ENCODE measurements at places on chromosomes 12 and 14. TPM values are rescaled to one million over a fixed set of nuclear protein-coding genes. Genes with fewer than 3 reads are reported as not detected.

The RFLNA gene
- total RNA-seq: not detected

The TAPBPL gene
- total RNA-seq: 3.4 TPM

The CLEC4D gene
- total RNA-seq: not detected

The TGFB3 gene
- total RNA-seq: 2.1 TPM

The CRIP2 gene
- 195 TPM for total RNA-seq

The IQSEC3 gene
- total RNA-seq: not detected

The ENDOU gene
- not detected for total RNA-seq

The TEX52 gene
- not detected for total RNA-seq

GRCh38 chr12:44296624-44297197 is 460.8 kb downstream of the TMEM117 start:
- DNase-seq: no peak

- no peak for DNase-seq
Observed at GRCh38 chr14:53875324-53875897, 81.2 kb downstream of the BMP4 start.

- no peak for DNase-seq
Observed at GRCh38 chr14:81605660-81606059, 72.0 kb upstream of the SEL1L start.

GRCh38 chr14:70652871-70653270 is 11.2 kb downstream of the TTC9 start:
- no peak for DNase-seq

- no peak for DNase-seq
Observed at GRCh38 chr14:104893435-104894207, 28.6 kb downstream of the CEP170B start.

DNA sequence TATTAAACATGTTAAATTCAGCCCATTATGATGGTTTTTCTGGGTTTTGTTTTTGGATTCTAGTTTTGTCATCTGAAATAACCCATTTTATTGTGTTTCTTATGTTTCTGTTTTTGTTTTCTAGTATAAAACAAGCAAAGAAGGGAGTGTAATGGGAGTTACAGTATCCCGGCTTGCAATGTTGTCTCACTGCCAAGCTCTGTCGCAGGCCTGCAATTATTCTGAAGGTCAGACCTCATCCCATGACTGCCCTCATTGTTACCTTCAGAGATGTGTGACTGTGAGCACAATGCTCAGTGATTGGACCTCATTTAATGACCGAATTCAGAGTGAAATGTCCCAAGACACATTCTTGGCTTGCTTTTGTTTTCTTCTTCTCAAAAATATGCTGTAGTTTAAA is 73.0 kb upstream of the ATF1 start:
- no peak for DNase-seq

GRCh38 chr12:102347811-102348210 is 132.6 kb downstream of the IGF1 start:
- DNase-seq: no peak

DNA sequence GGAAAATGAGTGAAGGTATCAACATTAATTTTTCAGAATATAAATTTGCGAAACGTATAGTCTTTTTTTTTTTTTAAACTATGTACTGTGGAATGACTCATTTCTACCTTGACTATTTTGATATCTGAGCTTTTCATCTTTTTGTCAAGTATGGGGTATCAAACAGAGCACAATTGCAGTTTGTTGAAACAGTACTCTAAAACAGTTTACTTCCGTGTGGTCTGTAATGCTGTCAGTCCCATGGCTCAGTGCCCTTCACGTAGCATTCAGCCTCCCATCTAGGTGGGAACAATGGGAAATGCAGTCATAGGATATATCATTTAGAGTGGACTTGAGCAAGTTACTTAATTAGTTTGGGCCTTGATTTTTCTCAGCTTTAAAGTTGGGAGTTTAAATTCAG is 139.5 kb downstream of the ERC1 start:
- DNase-seq: no peak

DNA sequence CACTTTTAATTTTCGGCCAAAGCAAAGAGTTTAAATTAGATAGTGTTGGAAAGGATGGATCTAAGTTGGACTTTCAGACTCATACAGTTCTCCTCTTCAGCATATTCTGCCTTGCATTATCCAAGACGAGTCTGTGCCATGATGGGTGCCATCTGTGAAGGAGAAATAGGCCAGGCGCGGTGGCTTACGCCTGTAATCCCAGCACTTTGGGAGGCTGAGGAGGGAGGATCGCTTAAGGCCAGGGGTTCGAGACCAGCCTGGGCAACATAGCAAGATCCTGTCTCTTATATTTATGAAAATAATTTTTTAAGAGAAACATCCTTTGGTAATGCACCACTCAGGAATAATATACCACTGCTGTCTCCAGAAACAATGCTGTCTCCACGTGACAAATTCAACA is 6.5 kb downstream of the AK7 start:
- no peak for DNase-seq

- no peak for DNase-seq
Observed at GRCh38 chr14:75913183-75913582, 68.6 kb downstream of the TGFB3 start.

GRCh38 chr12:1807087-1807860 is 13.1 kb upstream of the LRTM2 start:
- no peak for DNase-seq

DNA sequence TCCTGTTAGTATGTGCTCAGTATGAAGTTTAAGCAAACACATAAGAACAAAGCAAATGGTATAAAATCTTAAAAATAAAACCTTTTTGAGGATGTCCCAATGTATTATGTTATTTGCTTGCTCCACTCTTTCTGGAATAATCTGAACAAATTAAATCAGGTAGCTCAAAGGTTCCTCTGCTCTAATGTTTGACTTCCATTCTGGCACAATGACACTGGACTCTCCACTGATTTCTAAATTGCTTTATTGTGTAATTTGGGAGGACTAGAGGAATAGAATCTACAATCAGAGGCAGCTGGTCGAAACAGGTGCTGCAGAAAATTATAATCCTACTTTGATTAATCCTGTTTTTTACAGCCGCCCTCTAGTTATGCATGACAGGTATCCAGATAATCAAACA is 523.7 kb upstream of the FOXG1 start:
- DNase-seq: no peak

- DNase-seq: peak; percentile 29
Observed at GRCh38 chr14:37230551-37231194, 32.9 kb downstream of the MIPOL1 start.

DNA sequence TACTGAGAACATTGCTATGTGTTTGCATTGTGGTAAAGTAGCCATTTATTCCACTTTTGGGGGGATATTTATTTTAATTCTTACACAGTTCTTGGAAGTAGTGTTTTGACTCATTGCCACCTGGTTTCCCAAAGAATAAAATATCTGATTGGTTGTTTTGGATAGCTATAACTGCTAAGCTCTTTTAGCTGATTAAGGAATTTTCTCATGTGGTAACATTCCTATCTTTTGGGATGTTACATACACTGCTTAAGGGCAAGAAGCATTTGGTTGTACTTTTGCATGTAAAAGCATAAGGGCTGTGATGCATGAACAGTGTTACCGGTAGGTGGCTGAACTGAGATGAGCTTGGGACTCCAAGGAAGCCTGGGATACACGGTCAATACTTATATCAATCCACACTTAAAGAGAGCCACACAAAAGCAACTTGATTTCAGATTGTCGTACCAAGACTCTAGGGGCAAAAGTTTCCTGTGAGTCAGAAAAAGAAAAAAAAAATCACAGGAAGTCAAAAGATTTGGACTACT is 71.4 kb upstream of the PRKD1 start:
- DNase-seq: no peak

- peak; percentile 44 for DNase-seq
Observed at GRCh38 chr12:25775968-25776367, 182.5 kb upstream of the RASSF8 start.
